Activated CD4-positive, alpha-beta T cell treated with anti-CD3 and anti-CD28 coated beads, Interleukin-10, Interleukin-2, amounts not matched to agents 100 ng/mL and 50 ng/mL, durations not matched to agents 16 hours and 8 hours (primary cell): ENCODE measurements at places on chromosomes 2 and 18.
A peak's percentile ranks its signal among the peaks of the same experiment; 100 is the strongest.

DNA sequence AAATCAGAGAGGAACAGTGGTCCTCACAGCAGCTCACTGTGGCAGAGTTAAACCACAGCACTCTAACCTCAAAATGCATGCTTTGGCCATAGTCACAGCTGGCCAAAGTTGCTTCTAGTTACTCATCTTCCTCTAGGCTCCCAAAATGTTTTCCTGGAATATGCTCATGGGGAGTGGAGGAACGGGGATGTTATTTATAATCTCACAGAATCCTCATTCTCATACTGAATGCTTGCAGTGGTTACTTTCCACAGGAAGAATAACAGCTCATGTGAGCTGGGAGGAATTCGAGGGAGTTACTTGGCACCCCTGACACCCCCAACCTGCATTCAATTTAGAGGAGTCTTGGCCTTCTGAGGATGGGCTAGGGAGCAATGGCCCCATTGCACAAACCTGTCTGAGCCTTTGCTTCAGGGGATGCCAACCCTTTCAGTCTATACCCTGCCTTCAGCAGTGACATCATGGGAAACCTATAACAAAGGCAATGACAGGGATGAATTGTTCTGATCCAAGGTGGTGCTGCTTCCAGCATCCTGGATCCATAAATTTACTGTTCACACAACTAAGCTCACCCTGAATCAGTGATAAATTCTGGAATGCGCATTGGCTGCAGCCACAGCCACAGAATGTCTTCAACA, 22.4 kb upstream of the CCBE1 start:
- DNase-seq, result no peak

- no peak for DNase-seq
Observed at GRCh38 chr2:217371781-217372213, 511.9 kb upstream of the TNP1 start.

DNA sequence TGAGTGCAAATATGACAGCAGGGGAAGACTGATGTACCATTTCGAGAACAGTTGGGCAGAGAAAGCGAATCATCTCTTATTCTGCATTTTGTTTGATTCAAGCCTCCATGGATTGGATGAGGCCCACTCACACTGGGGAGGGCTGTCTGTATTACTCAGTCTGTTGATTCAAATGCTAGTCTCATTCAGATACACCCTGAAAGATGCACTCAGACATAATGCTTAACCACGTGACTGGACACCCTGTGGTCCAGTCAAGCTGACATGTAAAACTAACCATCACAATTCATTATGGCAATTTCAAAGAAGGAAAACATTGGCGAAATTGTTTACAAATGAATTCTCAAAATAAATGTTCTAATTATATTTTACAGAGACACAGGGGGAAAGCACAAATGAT, 1210.2 kb downstream of the DPP10 start:
- DNase-seq, result no peak

GRCh38 chr2:158385646-158386045, 70.9 kb downstream of the CCDC148 start:
- DNase-seq, result no peak

GRCh38 chr18:48105317-48105716, 174.9 kb upstream of the SMAD2 start:
- DNase-seq, result no peak

DNA sequence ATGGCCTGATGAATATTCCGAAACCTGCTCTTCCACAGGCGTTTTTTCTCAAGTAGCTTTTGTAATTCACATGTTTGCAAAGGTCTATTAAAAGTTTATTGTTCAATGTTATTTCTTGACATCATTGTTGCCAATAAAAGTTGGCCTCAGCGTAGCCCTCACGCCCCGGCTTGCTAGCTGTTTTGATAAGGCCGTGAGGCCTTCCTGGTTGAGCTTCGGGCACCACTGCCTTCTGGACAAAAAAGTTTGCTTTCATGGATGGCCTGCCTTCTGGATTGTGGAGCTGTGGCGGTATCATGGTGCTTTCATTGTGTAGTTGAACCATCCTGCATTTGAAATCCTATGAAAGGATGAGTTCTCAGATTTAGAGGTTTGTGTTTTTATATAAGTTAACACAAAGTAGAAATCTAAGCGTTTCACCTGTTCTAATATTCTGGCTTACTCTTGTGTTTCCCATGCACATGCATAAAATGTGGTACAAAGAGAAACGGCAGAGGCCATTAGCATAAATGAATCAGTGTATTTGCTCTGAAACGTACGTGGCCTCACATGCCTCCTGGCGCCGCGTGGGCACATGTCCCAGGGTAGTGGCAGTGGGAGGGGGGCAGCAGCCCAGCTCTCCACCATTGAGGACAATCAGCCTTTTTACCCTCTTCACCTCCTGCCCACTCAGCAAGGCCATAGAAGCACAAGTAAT, 134.5 kb downstream of the NCK2 start:
- no peak for DNase-seq

- no peak for DNase-seq
Observed at GRCh38 chr18:10949655-10950054, 199.7 kb downstream of the PIEZO2 start.

GRCh38 chr2:205740381-205740780, 58.1 kb downstream of the NRP2 start:
- no peak for DNase-seq

- peak; percentile 68 for DNase-seq
Observed at GRCh38 chr2:84782717-84783442, 98.0 kb downstream of the TRABD2A start.

GRCh38 chr2:161947406-161947805, 126.6 kb downstream of the DPP4 start:
- DNase-seq, result no peak

DNA sequence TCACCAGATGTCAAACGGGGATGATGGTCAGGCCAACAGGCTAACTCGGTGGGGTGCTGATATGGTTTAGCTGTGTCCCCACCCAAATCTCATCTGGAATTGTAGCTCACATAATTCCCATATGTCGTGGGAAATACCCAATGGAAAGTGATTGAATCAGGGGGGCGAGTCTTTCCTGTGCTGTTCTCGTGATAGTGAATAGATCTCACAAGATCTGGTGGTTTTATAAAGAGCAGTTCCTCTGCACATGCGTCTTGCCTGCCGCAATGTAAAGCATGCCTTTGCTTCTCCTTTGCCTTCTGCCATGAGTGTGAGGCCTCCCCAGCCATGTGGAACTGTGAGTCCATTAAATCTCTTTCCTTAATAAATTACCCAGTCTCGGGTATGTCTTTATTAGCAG, 74.4 kb upstream of the YWHAQ start:
- no peak for DNase-seq

DNA sequence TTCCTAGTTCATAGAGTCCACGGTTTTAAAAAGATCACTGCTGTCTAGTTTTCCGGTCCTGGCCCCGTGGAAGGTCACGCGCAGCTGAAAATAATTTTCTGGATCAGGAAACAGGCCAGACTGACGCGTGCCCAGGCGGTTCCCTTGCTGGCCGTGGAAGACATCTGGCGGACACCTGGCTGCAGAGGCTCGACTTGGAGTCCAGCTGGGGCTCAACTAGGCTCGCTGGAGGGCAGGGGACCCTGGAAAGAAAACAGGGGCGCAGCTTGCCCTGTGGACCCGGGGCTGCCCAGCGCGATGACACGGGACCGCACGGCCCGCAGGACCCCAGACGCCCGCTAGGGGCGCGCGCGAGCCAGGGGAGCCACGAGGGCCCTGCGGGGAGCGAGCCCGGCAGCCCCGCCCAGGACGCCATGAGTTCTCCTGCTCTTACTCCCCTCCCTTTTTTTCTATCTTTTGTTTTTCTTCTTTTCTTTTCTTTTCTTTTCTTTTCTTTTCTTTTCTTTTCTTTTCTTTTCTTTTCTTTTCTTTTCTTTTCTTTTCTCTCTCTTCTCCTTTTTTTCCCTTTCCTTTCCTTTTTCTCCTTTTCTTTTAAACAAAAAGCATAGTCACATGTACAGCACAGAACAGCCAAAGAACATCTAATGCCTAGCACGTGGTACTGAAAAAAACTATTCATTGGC, 43.2 kb upstream of the UBE2F start:
- DNase-seq, result peak; percentile 84

GRCh38 chr18:24369426-24369825, 28.2 kb downstream of the OSBPL1A start:
- peak; percentile 45 for DNase-seq

GRCh38 chr2:29174937-29175336, 59.7 kb downstream of the CLIP4 start:
- DNase-seq, result no peak

GRCh38 chr2:16103614-16104314, 163.4 kb downstream of the MYCN start:
- DNase-seq, result no peak

GRCh38 chr2:146041274-146041910, 1521.5 kb upstream of the ZEB2 start:
- DNase-seq, result no peak

- no peak for DNase-seq
Observed at GRCh38 chr2:1872602-1873183, 128.4 kb upstream of the PXDN start.

DNA sequence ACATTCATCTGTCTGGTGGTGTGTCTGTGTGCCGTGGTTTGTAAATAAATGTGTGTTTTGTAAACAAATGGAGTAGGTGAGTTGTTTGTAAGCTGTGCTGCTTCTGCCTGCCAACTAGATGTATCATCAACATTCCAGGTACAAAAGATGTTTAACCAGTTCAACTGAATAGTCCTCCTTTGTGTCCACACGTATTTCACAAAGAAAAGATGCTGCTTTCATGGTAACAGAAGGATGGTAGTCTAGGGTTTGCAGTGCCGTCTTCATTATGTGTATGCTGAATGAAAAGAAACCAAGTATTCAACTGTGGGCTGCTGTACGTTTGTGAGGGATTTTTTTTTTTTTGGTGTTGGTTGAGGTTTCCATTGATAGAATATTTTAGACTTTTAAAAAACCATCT, 72.1 kb downstream of the CAMKMT start:
- no peak for DNase-seq

DNA sequence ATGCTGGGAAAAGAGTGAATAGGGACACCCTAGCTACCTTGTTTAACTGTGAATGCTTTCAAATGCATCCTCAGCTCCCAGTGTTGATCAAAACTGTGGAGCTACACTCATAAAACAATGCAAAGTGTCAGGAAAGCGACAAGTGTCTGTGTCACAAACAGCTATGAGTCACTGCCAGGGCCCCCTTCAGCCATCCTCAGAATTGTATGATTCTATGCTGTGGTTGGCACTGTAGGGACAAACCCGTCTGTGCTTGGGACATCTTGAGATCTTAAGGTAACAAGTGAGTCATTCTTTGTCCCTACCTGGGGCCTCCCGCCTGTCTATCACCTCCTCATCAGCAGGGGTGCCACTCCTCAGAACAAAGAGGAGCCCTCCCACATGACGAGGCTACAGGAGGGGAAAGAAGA, 42.4 kb downstream of the KLF7 start:
- peak; percentile 65 for DNase-seq

GRCh38 chr18:22318745-22319407, 98.8 kb downstream of the CTAGE1 start:
- DNase-seq, result no peak

- no peak for DNase-seq
Observed at GRCh38 chr18:31049189-31049588, 6.6 kb upstream of the DSC3 start.

DNA sequence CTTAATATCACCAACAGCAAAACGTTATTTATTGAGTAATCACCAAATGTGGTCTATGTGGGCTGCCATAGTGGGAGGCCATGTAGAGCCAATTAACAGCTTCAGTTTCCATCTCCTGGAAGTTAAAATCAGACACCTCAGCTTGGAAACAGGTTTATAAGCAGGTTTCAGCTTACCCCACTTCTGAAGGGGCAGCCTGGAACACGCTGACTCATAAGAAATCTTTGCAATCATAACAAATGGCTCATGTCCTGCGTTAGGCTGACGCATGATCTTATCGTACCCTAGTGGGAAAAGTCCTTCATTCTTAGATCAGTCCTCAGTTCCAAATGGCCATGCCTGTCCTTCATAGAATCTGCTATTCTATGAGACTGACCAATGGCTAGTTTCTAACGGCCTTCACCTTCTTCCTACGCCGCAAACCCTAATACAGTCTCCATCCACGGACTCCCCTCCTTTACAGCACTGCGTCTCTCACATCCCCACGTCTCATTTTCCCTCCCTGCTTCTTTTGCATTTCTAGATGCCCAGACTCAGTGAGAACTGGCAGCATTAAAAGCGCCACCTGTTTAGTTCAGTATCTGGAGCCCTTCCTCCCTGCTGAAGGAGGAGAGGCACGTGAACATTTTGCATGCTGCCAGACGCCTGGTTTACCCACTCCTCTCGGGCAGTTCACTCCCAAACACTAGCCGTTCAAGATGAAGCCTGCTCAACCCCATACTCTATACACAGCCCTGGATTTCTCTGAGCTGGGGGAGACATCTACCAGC, 24.2 kb upstream of the BZW1 start:
- peak; percentile 69 for DNase-seq

DNA sequence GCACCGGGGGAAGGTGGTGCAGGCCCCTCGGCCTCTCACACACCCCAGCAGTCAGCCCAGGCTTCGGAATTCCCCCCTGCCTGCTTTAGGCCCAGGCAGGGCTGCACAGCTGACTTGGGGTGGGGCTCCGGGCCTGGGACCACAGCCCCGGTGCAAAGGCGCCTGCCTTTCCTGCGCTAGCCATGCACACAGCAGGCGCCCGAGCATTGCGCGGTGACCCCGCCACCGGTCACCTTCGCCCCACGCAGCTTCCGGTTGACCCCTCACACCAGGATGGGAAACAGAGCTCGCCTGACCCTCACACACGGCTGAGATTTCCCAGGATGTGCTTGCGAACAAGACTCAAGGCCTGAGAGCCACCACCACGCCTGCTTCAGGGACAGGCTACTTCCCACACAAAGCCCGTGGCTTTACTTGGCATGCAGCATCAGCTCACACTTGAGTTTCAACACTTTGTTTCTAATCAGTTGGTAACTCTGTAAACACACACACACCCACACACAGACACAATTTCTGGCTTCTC, 46.0 kb downstream of the SLC66A2 start:
- DNase-seq, result no peak

DNA sequence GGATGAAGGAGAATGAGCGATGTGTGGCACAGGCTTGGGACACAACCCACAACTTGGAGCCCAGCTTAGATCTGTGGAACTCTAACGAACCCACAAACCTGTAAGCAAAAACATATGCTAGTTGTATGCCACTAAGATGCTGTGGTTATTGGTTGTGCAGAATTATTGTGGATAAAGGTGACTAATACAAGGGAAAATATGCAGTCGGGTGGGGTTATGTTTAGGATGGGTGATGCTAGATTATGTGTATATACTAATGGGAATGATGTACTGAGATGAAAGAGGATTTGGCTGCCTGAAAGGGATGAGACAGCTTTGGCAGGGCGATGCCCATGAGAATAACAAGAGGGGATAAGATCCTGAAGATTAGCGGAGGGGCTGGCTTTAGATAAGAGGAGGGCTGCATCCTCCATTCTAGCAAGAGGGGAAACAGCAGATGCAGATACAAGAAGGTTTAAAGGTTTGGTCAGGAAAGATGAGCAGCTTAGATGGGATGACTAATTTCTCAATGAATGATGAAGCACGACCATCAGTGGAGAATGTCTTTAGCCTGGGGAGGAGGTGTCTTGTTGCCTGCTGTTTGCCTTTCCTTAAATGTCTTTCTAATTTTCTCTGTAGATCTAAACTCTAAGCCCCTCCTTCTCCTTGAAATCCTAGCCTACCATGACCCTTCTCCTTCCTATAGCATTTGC, 49.6 kb downstream of the GALNT14 start:
- no peak for DNase-seq
